ENCODE measurements at places on chromosomes 16 and 17.

DNA sequence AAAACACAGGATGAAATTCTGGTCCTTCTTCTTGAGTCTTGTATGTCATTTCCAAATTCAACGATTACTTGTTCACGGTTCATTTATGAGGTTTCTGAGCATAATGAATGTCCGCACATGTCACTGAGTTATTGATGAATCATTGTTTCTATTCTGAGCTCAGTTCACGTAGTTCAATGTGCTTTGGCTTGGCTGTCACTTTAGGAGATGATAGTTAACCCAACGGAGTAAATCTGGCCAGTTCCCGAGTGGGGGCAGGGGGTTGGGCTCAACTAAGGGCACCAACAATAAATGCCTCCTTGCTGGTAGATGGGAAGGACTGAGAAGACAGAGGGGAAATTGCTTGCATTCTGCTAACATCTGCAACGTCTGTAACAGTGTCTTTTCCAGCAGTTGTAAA is 239.4 kb upstream of the HSBP1 start:
- DNase-seq, result no peak

DNA sequence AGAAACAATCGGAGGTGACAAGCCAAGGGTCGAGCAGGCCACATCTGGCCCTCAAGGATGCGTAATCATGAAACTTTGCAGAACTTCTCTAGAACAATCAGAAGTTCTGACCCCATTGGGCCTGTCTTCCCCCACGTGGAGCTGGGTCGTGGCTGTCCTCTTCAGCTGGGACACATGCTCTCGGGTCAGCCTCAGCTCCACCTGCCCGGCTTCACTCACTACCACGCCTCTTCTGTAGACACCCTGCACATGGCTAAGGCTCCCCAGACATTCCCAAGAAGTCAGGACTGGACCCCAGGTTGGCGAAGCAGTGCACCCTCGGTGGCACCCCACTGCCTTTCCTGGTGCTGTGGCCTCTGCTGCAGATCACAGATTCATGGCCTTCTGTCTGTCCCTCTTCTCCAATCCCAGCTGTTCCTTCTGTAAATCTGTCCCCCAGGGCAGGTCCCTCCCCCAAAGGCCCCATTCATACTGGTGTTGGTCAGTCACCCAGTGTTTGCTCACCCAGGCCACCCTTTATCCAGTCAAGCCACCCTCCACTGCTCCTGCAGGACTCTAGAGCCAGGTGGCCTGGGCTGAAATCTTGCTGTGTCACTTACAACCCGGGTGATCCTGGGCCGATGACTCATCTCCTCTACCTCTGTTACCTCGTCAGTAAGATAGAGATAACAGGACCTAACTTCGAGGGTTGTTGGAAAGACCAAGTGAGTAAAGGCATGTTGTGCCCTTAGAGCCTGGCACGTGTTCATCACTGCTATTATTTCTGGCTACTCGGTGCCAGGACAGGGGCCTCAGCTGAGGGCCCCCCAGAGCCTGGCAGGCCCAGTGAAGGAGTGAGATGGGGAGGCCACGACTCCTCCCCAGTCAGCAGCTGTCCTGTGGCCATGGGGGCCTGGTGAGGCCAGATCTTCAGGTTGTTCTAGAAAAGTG is 1.4 kb upstream of the SLC5A11 start:
- DNase-seq, result no peak

- no peak for DNase-seq
Observed at GRCh38 chr16:46859719-46860152, 24.4 kb upstream of the GPT2 start.

GRCh38 chr17:31269578-31269983 is 27.5 kb downstream of the OMG start:
- no peak for DNase-seq

- no peak for DNase-seq
Observed at GRCh38 chr16:20799599-20799998, 6.7 kb downstream of the ERI2 start.

GRCh38 chr16:58276346-58276951 is 18.4 kb downstream of the PRSS54 start:
- DNase-seq, result no peak

- peak; percentile 70 for DNase-seq
Observed at GRCh38 chr17:65173284-65173793, 36.2 kb downstream of the RGS9 start.

DNA sequence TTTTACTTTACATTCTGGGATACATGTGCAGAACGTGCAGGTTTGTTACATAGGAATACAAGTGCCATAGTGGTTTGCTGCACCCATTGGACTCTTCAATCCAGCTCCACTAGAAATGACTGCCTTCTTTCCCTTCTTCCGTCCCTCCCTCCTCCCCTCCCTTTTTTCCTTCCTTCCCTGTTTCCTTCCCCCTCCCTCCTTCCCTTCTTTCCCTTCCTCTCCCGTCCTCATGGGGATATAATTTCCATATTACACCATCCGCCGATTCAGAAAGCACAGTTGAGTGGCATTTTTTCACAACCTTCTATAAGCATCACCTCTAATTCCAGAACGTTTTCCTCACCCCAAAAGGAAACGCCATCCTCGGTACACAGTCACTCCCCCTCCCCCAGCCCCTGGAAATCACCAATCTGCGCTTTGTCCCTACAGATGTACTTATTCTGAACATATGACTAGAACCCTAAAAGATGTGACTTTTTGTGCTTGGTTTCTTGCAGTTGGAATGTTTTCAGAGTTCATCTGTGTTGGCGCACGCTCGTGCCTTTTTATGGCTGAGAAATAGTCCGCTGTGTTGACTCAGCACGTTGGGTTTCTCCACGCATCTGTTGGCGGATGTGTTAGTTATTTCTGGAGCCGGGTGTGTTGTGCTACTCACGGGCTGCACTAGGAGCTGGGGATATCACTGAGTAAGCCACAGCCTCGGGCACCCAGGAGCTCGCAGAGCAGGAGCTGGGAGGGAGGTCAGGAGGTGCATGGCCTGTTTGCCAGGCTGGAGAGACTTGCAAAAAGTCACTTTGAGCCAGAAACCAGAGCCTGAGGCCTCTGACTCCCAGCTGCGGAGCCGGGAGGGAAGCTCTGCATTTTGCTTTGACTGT is 336.4 kb downstream of the SEC14L1 start:
- no peak for DNase-seq

GRCh38 chr16:14955546-14956231 is 18.4 kb downstream of the NPIPA1 start:
- DNase-seq, result no peak

- DNase-seq, result no peak
Observed at GRCh38 chr16:8806272-8806983, 8.8 kb downstream of the PMM2 start.

DNA sequence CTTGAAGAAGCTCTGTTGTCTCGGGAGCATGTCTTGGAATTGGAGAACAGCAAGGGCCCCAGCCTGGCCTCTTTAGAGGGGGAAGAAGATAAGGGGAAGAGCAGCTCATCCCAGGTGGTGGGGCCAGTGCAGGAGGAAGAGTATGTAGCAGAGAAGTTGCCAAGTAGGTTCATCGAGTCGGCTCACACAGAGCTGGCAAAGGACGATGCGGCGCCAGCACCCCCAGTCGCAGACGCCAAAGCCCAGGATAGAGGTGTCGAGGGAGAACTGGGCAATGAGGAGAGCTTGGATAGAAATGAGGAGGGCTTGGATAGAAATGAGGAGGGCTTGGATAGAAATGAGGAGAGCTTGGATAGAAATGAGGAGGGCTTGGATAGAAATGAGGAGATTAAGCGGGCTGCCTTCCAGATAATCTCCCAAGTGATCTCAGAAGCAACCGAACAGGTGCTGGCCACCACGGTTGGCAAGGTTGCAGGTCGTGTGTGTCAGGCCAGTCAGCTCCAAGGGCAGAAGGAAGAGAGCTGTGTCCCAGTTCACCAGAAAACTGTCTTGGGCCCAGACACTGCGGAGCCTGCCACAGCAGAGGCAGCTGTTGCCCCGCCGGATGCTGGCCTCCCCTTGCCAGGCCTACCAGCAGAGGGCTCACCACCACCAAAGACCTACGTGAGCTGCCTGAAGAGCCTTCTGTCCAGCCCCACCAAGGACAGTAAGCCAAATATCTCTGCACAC is 21.2 kb downstream of the AKAP1 start:
- no peak for DNase-seq

DNA sequence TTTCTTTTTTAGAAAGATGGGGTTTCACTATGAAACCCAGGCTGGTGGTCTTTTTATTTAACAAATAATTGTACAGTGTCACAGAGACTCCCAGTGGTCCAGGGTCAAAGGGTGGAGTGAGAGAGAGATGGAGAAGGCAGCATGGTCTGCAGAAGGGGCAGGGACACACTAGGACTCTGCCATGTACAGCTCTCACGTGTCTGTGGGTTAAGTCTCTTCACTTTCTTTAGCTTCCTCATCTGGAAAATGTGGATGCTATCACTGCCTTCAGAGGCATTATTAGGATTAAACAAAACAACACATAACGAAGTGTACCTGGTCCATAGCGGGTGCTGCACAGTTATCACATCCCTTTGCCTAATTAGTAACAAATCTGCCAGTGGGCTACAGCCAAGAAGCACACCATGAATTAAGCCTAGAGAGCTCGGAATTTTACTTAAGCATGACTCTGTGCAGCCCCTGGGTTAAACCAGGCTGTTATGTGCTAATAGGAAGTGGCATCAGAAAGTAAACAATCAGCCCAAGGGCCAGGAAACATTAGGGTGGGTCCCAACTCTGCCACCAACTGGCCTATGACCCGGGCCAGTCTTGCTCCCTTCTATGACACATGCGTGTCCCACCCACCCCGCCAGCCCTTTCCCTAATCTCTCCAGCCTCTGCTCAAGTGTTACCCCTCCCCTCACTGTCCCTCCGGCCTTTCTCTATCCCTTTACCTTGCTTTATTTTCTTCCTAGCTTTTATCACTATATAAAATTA is 13.9 kb downstream of the TOP3A start:
- no peak for DNase-seq

DNA sequence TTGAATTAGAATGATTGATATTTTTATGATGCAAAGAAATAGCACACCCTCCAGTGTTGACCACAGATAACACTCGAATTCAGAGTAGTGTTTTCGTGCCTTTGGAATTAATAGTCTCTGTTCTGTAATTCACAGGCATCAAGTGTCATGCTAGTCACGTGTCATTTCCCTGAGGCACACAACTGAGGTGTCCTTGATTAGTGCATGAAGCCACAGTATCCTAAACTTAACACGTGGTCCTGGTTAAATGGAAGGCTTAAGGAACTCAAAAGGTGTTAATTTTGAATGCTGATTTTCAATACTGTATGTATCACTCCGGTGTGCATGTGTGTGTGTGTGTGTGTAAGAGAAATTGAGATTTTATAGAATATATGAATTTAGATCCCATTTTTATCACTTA is 625.6 kb downstream of the TMEM114 start:
- no peak for DNase-seq

GRCh38 chr16:89122322-89122851 is 28.7 kb downstream of the ACSF3 start:
- DNase-seq, result no peak

- no peak for DNase-seq
Observed at GRCh38 chr17:4479340-4479981, 19.2 kb upstream of the SPNS2 start.

DNA sequence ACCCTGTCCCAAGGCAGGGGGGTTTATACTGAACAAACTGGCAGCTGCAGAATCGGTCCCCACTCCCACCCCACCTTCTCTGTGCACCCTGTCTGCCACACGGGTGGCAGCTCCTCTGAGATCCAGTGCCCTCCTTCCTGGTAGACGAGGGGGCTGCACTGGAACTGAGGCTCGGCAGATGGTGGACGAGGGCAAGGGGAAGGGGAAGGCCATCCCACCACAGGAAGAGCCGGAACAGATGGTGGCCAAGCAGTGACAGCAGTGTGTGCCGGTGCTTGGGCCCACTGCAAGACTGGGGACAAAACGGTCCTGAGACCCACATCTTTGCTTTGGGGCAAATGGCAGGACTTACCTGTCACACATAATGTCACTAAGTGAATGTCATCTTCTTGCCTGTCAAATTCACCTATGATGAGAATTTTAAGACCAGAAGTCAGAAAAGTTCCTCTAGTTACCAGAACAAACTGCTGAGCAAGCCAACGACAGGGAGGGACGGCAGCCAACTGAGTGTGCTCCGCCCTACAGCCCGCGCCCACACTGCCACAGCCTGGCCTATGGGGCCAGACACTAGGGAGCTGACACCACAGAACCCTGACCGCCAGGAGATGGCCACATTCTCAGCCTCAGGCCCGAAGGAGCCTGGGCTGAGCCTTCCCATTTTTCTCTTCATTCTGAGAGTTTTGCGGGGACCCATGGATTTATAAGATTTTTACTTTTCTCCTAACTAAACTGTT is 14.4 kb downstream of the NTAN1 start:
- no peak for DNase-seq

GRCh38 chr17:77434136-77435114 is 293.7 kb downstream of the SEC14L1 start:
- DNase-seq, result no peak

DNA sequence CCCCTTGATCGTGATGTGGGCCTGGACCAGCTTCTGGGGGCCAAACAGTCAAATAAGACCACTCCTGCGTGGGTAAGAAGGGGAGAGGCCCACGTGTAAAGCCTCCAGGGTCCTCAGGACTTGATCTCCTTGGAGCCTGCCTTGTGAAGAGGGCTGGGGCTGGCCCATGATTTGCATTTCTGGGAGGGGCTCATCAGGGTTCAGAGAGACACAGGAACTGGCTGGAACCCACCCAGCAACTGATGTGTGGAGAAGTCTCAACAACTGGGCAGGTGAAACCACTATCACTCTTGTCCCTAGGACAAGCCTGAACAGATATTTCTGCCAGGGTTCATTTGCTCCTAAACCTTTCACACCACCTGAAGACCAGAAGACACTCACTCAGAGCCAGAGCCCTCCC is 214.7 kb downstream of the ZNF423 start:
- DNase-seq, result no peak

DNA sequence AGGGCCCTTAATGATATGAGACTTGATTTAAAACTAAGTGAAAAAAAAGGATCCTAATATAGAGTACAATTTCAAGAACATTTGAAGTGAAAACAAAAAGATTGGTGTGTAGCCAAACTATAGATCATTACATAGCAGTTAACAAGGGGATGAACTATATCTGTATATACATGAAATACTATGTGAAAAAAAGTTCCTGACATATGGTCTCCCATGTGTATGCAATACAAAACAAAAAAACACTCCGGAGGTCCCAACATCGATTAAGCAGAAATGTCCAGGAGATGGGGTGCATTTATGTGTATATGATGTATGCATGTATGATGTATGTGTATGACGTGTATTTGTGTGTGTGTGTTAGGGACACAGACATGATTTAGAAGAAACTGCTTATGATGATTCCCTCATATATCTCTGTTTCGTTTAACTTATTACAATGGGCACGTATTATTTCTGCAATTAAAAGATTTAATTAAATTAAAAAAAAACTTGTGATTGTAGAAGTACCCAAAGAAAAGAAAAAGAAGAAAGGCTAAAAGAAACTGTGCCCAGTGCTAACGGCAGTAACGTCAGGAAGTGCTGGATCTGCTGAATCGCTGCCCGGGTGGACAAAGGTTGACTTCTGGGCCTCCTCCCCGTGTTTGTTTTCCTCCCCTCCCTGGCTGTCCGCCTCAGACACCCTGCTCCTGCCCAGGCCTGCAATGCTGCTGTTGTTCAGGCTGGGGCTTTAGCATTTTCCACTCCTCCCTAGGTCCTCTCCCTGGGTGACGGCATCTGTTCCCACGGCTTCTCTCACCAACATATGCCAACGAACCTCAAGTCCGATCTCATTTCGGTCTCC is 36.9 kb downstream of the TBX4 start:
- DNase-seq, result no peak
